ENCODE measurements at places on chromosomes 5 and 9. TPM values are rescaled to one million over a fixed set of nuclear protein-coding genes. Genes with fewer than 3 reads are reported as not detected.

DNA sequence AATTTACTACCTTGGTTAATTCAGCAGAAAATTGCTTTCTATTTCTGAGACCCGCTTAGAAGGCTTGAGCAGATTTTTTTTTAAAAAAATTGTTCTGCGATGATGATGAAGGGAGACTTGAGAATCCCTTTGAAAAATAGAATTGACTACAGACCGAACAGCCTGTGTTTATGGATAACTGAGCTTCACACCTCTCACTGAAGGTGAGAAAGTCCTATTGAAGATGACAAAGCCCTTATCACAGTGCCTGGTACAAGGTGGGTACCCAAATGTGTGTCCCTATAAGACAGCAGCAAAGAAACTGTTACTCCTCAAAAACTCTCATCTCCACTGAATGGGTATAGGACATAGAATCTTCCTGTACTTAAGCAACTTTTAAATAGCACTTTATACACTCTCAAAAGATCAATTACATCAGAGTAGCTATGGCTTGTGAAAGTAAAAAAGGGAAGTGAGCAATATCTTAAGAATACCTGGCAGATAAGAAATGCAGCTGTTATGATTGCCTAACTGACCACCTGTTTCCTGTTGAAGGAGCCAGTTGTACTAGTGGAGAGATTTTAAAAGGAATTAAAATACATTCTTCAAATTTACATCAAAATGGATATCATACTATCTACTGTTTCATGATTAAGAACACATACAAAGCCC lies 419.7 kb downstream of the CHSY3 start:
- H3K27me3 ChIP-seq = no peaks in the 10 kb centered on the region
- peaks cover 11% of the 10 kb centered on the region for H3K36me3 ChIP-seq
- H3K4me3 ChIP-seq = no peak overlapping the region
- no peak overlapping the region for H3K27ac ChIP-seq
- H3K4me1 ChIP-seq = peaks cover 2% of the 10 kb centered on the region
- DNase-seq = no peak

DNA sequence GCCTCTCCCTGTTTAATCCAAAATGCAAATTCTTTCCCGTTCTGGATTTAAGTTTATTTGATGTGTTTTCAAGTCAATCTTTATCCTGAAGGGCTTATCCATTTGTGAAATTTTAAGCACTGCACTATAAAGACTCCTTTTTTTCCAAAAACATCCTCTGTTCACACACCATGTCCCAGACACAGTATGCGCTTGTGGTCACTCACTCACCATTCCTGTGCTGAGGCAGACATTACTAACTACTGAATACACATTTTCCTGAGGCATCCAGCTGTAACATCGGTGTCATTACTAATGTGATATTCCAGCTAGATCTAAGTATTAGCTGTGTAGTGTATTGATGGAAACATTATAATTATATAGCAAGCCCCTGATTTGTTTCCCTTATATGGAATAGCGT lies 298.4 kb downstream of the KCTD16 start:
- H3K36me3 ChIP-seq = no peaks in the 10 kb centered on the region
- H3K4me3 ChIP-seq = no peak overlapping the region
- H3K27ac ChIP-seq = no peak overlapping the region
- no peaks in the 10 kb centered on the region for H3K4me1 ChIP-seq
- no peak for DNase-seq

DNA sequence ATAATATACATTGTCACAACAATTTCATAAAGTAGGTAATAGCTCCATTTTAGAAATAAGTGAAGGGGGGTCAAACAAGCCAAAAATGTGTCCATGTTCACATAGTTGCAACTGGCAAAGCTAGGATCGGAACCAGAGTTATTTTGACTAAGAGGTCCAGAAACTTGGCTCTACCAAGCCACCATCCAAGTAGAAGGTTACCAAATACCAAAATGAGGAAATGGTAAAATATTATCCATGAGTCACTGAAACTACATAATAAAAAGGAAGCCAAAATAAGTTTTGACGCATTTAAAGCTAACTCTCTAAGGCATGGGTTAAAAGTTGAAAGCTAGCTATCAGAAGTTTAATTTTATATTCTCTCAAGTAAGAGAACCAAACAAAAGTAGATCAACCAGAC lies 886.9 kb upstream of the DMAC1 start:
- H3K4me3 ChIP-seq = no peak overlapping the region
- H3K4me1 ChIP-seq = no peaks in the 10 kb centered on the region
- H3K36me3 ChIP-seq = no peaks in the 10 kb centered on the region
- H3K27ac ChIP-seq = no peak overlapping the region

GRCh38 chr5:78162253-78162862 lies 132.1 kb downstream of the AP3B1 start:
- no peak overlapping the region for H3K27ac ChIP-seq
- H3K4me3 ChIP-seq = no peak overlapping the region
- H3K4me1 ChIP-seq = no peaks in the 10 kb centered on the region

GRCh38 chr9:85200726-85201404 lies 531.3 kb downstream of the NTRK2 start:
- H3K27me3 ChIP-seq = peaks cover 3% of the 10 kb centered on the region
- H3K36me3 ChIP-seq = no peaks in the 10 kb centered on the region
- H3K27ac ChIP-seq = peak overlapping the region; percentile 50
- no peak overlapping the region for H3K4me3 ChIP-seq
- no peak for DNase-seq
- peaks cover 11% of the 10 kb centered on the region for H3K4me1 ChIP-seq

GRCh38 chr5:93349613-93350012 lies 231.4 kb downstream of the NR2F1-AS1 start:
- no peaks in the 10 kb centered on the region for H3K27me3 ChIP-seq
- H3K27ac ChIP-seq = peak overlapping the region; percentile 72
- no peak for DNase-seq
- H3K4me1 ChIP-seq = peaks cover 38% of the 10 kb centered on the region
- H3K4me3 ChIP-seq = no peak overlapping the region
- no peaks in the 10 kb centered on the region for H3K36me3 ChIP-seq

- no peaks in the 10 kb centered on the region for H3K27me3 ChIP-seq
- H3K4me1 ChIP-seq = peaks cover 20% of the 10 kb centered on the region
- no peak overlapping the region for H3K4me3 ChIP-seq
- no peaks in the 10 kb centered on the region for H3K36me3 ChIP-seq
- H3K27ac ChIP-seq = no peak overlapping the region
Observed at GRCh38 chr9:87434366-87434765, 63.3 kb upstream of the DAPK1 start.

GRCh38 chr9:128144239-128145181 lies 4.7 kb upstream of the LCN2 start:
- H3K4me3 ChIP-seq = no peak overlapping the region
- DNase-seq = no peak
- H3K27me3 ChIP-seq = no peaks in the 10 kb centered on the region

DNA sequence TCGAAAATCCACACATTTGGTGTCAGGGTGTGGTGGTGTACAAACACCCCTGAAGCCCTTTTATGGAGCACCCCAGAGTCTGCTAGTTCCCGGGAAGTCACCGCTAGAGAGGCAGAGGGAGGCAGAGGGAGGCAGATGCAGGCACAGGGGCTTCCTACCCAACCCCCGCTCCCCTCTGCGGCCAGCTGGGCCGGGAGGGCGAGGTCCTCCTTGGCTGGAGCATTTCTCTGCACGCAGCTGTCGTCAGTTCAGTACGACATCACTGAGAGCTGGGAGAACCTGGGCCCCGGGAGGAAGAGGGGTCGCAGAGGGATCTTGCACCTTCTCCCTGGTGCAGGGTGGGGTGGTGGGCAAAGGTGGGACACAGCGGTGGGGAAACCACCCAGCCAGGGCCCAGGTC lies 15.8 kb upstream of the UBAC1 start:
- no peak for DNase-seq
- no peak overlapping the region for H3K4me3 ChIP-seq
- H3K27me3 ChIP-seq = peaks cover 13% of the 10 kb centered on the region
- no peak overlapping the region for H3K27ac ChIP-seq
- no peaks in the 10 kb centered on the region for H3K36me3 ChIP-seq

DNA sequence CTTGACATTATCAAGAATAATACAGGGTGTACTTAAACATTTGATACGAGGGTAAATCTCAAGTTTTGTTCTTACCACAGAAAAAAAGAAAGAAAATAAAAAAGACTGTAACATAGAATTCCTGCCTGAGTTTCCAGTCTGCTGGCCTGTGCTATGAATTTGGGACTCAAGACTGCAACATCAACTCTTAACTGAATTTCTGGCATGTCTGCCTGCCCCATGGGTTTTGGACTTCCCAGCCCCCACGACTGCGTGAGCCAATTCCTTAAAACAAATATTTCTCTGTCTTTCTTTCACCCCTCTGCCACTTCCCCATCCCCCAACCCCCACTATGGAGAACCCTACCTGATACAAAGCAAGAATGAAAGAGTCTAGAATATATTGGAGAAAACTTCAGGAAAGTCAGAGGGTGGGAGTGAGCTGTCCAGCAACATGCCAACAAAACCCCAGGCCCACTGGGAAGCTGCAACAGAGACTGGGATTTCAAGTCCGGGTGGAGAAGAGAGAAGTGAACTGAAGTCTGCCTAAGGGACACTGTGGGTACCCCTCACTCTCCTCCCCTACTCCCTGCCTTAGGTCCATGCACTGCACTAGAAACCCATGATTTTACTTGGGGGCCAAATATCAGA lies 43.0 kb downstream of the MARCHF3 start:
- peaks cover 6% of the 10 kb centered on the region for H3K36me3 ChIP-seq
- no peak overlapping the region for H3K27ac ChIP-seq
- H3K27me3 ChIP-seq = no peaks in the 10 kb centered on the region
- peaks cover 19% of the 10 kb centered on the region for H3K4me1 ChIP-seq

DNA sequence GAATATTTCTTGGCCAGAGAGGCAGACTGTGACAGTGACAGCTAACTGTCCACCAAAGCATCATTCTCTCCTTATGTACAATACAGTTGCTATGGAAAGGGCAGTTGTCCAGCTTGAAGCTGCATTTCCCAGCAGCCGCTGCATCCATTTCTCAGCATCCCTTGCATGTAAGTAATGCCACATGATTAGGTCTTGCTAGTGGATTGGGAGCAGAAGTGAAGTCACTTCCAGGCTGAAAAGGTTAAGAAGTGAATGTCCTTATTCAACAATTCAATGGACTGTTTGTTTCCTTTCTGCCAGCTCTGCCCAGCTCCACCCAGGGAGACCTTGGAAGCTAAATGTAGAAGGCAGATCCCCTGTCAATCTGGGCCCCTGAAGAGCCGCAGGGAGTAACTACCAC lies 26.1 kb upstream of the RETREG1 start:
- H3K4me1 ChIP-seq = no peaks in the 10 kb centered on the region
- H3K4me3 ChIP-seq = no peak overlapping the region
- no peak overlapping the region for H3K27ac ChIP-seq
- DNase-seq = no peak

GRCh38 chr5:40626801-40627200 lies 52.9 kb upstream of the PTGER4 start:
- no peak overlapping the region for H3K4me3 ChIP-seq
- no peak overlapping the region for H3K27ac ChIP-seq
- no peaks in the 10 kb centered on the region for H3K27me3 ChIP-seq
- DNase-seq = no peak
- H3K4me1 ChIP-seq = no peaks in the 10 kb centered on the region

DNA sequence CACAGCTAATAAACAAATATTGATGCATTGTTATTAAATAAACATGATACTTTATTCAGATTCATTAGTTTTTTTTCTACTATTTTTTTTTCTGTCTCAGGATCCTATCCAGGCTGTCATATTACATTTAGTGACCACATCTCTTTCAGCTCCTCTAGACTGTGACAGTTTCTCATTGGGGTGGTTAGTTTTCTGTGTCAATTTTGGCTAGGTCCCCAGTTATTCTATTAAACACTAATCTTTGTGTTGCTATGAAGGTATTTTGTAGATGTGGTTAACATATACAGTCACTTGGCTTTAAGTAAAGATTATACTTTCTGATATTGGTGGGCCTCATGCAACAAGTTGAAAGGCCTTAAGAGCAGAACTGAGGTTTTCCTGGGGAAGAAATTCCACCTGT lies 563.0 kb downstream of the LRRC70 start:
- DNase-seq = no peak
- H3K4me1 ChIP-seq = no peaks in the 10 kb centered on the region

DNA sequence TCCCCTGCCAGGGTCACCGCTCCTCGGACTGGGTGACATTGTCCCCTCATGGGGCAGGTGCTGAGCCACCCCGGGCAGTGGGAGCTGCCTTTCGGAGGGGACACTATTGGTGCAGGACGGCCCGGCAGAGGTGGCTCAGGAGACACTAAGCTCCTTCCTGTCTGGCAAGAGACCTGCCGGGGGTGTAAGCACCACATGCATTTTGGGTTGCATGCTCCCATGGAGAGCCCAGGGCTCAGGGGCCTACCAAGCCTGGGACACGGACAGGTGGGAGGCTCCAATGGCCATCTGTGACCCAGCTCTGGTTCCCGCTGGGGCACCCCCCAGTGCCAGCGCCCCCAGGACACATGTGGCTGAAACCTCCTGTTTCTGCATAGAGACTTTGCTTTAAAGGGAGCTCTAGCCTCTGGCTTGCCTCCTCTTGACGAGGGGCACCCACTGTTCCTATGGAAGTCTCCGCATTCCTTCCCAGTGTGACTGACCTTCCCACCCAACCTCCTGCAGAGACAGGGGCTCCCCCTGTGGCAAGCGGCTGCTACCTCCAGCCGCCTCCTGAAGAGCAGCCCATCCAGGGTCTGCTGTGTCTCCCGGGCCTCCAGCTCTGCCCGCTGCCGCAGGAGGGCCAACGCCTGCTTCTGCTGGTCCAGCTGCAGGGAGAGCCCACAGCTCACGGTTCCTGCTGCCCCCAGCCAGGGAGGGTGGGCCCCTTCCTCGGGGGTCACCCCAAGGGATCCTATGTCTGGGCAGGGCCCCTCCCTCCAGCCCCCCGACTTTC lies 28.1 kb downstream of the CCDC187 start:
- no peaks in the 10 kb centered on the region for H3K4me1 ChIP-seq
- no peak for DNase-seq
- no peaks in the 10 kb centered on the region for H3K36me3 ChIP-seq
- H3K4me3 ChIP-seq = no peak overlapping the region
- H3K27me3 ChIP-seq = peaks cover 34% of the 10 kb centered on the region

GRCh38 chr9:125844611-125845010 lies 97.4 kb downstream of the PBX3 start:
- H3K27me3 ChIP-seq = no peaks in the 10 kb centered on the region
- no peak for DNase-seq
- peaks cover 22% of the 10 kb centered on the region for H3K4me1 ChIP-seq
- H3K27ac ChIP-seq = no peak overlapping the region
- H3K36me3 ChIP-seq = peaks cover 5% of the 10 kb centered on the region

- peak overlapping the region; percentile 44 for H3K27ac ChIP-seq
- H3K4me1 ChIP-seq = peaks cover 4% of the 10 kb centered on the region
Observed at GRCh38 chr5:151126199-151126645, 31.4 kb downstream of the ANXA6 start.

The P4HA2 gene
- 104 TPM for total RNA-seq

The AP3S1 gene
- total RNA-seq = 102 TPM

The SHOC1 gene
- total RNA-seq = not detected

The IFNA6 gene
- not detected for total RNA-seq

The PCDHGA3 gene
- total RNA-seq = not detected

The CCNI2 gene
- total RNA-seq = not detected

The IRX2 gene
- 17.1 TPM for total RNA-seq

The ZFP37 gene
- total RNA-seq = 7.0 TPM

The RASEF gene
- total RNA-seq = not detected

The CEL gene
- 1.3 TPM for total RNA-seq

Measured in osteocyte (in vitro differentiated cells).